CD4-positive, alpha-beta T cell (primary cell): ENCODE measurements at places on chromosomes 2 and 18.

DNA sequence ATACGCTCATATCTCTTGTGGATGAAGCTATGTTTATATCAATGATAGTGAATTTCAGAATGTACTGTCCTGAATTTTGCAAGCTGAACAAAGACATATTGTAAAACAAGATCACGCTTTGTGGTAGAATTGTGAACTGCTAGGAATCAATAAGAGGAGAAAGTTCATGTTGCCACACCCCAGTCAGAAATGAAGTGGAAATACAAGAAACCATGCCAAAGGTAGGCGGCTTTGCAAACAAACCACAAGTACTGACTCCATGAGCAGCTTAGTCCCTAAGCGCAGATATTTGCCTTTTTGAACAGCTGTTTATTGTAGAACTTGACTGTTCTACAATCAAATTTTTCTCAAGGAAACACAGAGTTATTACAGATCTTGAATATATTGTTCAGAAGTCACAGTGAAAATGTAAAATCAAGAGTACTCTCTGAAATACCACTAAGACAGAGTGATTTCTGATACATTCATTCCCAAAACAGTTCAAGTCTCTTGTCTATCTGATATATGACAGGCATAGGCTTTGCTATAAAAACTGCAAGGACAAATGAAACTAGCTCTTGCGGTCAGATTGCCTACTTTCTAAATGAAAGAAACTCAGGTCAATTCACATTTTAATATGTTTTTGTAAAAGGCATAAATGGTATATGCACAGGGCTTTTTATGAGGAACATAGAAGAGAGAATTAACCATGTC lies 120.9 kb upstream of the CDH19 start:
- H3K4me3 ChIP-seq, result no peak overlapping the region
- no peak for DNase-seq
- no peaks in the 10 kb centered on the region for H3K4me1 ChIP-seq
- no peak overlapping the region for H3K27ac ChIP-seq

GRCh38 chr2:5175231-5175630 lies 517.0 kb upstream of the SOX11 start:
- no peaks in the 10 kb centered on the region for H3K36me3 ChIP-seq
- no peaks in the 10 kb centered on the region for H3K4me1 ChIP-seq
- DNase-seq, result no peak
- H3K27me3 ChIP-seq, result no peaks in the 10 kb centered on the region

DNA sequence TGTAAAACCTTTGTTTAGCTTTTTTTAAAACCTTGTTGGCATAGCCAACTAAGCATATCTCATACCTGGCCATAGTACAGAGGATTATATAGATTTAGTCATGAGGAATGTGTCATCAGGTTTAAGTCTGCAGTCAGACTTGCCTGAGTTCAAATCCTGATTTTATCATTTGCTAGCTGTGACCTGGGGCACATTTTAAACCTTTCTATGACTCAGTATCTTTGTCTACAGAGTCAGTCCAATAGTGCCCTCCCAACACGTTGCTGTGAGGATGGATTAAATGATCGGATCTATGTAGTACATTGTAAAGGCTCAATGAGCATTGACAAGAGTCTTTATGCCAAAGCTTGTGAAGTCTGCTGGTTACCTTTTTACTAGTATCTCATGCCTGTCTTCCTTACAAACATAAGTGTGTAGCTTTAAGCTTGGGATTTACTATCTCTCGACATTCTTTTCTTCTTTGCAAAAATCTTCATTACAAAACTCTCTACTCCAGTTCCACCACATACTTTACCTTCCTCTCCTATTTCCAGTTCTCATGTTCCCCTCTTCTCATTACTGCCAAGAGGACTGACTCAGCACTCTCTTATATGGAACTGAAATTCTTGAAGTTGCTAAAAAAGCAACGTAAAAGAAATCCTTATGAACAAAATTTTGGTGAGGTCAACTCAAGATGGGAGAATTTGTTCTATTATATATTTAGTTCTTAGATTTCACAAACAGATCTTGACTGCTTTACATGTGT lies 68.1 kb upstream of the RBMS1 start:
- no peak overlapping the region for H3K27ac ChIP-seq
- no peaks in the 10 kb centered on the region for H3K27me3 ChIP-seq
- H3K4me3 ChIP-seq, result no peak overlapping the region
- no peaks in the 10 kb centered on the region for H3K36me3 ChIP-seq
- no peak for DNase-seq

GRCh38 chr2:195600778-195601177 lies 56.2 kb upstream of the SLC39A10 start:
- H3K27me3 ChIP-seq, result no peaks in the 10 kb centered on the region
- no peak for DNase-seq
- no peaks in the 10 kb centered on the region for H3K36me3 ChIP-seq
- no peaks in the 10 kb centered on the region for H3K4me1 ChIP-seq
- no peak overlapping the region for H3K4me3 ChIP-seq
- no peak overlapping the region for H3K27ac ChIP-seq
